Right lung (tissue), 10 donors: ENCODE measurements at places on chromosomes 6 and 20.

- DNase-seq, result no peak
Observed at GRCh38 chr20:13202565-13202964, 18.5 kb upstream of the ISM1 start.

GRCh38 chr6:92086750-92087149, 1332.6 kb downstream of the EPHA7 start:
- DNase-seq, result no peak

GRCh38 chr6:67594366-67594765, 1040.7 kb upstream of the ADGRB3 start:
- no peak for DNase-seq

GRCh38 chr20:56400001-56400640, 7.7 kb downstream of the CSTF1 start:
- peak; percentile 52 for DNase-seq

DNA sequence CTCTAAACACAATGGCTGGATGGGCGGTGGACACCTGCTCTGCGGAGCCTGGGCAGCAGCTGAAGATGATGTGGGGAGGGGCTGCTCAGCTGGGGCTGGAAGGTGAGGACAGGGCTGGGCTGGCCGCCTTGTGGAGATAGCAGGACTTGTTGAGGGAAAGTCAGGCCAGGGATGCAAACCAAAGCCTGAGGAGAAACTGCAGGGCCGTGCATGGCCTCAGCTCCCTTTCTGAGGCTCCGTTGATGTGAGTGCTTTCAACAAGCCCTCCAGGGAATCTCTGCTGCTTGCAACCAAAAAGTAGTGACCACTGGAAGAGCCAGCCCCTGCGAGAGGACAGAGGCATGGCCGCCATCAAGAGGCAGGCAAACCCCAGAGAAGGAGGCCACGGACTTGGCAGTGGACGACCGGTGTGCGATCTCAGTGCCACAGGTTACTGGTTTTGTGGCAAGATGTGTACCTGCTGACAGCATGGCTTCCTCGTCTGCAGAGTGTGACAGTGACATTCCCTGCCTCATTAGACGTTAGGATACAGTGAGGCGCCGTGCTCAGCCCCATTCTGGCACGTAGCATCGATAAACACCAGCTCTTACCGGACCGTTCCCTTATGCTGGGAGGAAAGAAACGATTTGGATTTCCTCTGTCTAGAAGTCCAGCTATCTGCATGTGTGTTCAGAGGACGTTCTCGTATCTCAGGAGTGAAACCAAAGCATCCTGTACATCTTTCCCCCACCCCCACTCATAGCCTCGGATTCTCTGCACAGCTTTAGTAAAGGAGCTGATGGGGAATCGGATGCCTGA, 37.9 kb downstream of the ERMARD start:
- no peak for DNase-seq

DNA sequence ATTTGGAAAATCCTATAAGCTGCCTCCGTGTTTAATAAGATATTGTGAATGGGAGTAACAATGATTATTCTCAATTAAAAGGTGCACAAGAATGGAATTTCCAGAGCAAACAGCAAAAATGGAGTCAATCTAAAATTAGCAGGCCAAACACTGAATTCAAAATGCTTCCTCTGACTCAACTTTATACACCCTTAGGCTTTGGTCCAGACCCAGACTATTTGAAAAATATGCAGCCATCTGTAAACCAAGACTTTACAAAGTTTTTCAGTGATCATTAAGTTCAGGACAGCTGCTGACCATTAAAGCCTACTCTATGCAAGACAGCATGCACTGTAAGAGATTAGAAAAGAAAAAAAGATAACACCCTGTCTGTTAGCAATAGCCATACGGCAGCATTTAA, 39.4 kb upstream of the CCN6 start:
- no peak for DNase-seq

GRCh38 chr6:6881438-6882225, 226.1 kb upstream of the RREB1 start:
- DNase-seq, result no peak

DNA sequence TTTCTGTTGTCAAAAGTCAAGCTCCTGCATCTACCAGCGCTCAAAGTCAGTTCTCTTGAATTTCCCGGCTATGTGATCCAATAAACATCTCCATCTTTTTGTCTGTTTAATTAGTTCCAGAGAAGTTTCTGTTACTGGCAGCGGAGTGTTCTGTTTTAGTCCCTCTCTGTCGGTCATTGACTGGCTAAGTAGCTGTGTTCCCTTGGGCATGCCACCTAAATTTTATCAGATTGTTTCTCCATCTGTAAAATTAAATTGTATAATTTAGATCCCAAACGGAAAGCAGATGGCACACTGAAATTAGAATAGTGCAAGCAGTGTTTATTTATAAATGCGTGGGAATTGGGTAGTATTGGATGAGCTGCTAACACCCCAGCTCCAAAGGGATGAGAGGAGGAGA, 29.7 kb upstream of the PRL start:
- no peak for DNase-seq

GRCh38 chr20:56429502-56429901, 17.4 kb downstream of the CASS4 start:
- DNase-seq, result no peak
